CD8-positive, alpha-beta T cell (primary cell): ENCODE measurements at places on chromosomes 5 and 9.

- DNase-seq: no peak
Observed at GRCh38 chr5:107555425-107556090, 115.2 kb downstream of the EFNA5 start.

GRCh38 chr5:96880444-96881164, 4.3 kb downstream of the ERAP2 start:
- DNase-seq: no peak

DNA sequence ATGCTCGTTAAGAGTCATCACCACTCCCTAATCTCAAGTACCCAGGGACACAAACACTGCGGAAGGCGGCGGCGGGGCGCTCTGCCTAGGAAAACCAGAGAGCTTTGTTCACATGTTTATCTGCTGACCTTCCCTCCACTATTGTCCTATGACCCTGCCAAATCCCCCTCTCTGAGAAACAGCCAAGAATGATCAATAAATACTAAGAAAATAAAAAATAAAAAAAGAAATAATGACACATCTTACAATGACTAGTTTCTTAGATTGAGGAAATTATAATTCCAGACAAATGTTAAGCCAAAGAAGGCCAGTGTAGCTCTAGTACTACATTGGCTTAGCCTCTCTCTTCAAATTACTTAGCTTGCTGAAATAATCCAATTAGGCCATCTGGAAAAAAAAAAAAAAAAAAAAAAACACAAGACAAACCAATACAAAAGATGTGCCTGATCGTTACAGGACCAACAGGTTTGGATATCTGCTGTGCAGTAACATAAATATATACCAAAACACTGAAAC, 58.0 kb downstream of the ANXA2R start:
- no peak for DNase-seq

DNA sequence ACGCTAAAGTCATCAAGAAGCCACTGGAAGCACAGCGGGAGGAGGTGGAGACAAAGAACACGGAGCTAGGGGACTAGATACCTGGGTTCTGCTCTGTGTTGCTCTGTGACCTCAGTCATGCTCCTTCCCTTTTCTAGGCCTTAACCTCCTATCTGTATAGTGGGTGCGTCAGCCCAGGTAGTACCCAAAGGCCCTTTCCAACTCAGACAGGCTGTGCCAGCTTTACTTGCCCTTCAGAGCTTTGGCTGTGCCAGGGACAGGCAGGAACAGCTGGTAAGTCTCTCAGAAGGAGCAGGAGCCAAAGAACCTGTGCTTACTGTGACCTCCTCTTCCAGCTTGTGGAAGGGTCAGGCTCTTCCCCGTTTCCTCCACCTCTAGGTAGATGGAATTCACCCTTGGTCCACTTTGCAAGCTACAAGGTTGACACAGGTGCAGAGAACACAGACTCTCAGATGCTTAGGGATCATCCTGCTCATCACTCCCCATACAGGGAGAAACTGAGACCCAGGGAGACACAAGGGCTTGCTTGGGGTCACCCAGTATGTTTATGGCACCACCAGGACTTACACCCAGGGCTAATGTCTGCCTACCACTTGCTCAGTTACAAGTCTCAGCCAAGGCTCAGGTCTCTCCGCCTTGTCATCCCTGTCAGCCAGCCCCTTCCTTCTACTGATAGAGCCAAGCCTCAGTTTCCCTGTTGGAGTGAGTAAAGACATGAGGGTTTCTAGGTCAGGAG, 1.7 kb downstream of the CCDC69 start:
- DNase-seq: no peak

DNA sequence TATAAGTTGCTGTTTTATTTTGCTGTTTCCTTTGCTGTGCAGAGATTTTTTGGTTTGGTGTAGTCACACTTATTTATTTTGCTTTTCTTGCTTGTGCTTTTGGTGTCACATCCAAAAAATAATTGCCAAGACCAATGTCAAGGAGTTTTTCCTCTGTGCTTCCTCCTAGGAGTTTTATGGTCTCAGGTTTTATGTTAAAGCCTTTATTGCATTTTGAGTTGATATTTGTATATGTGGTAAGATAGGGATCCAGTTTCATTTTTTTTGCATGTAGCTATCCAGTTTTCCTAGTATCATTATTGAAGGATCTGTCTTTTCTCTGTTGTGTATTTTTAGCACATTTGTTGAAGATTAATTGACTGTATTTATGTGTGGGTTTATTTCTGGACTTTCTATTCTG, 210.6 kb downstream of the ARHGEF28 start:
- DNase-seq: no peak

- no peak for DNase-seq
Observed at GRCh38 chr5:107985144-107985543, 314.4 kb upstream of the EFNA5 start.

DNA sequence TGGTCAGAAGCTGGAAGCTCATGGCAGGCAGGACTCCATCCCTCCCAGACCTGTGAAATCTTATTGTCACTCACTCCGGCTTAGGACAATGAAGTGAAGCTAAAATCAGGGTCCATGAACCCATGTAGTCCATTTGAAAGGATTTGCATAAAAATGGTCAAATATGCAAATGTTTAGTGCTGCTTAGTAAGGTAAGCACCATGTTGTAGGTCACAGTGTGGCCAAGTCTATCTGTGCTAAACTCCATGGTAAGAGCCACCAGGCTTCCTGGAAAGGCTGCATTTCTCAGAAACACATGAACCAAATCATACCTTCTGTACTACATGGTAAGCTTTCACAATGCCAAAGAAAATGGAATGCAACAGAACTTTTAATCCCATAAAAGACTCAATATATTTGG, 5.7 kb downstream of the ALG2 start:
- DNase-seq: no peak

- DNase-seq: no peak
Observed at GRCh38 chr5:113085880-113086409, 109.3 kb downstream of the DCP2 start.

DNA sequence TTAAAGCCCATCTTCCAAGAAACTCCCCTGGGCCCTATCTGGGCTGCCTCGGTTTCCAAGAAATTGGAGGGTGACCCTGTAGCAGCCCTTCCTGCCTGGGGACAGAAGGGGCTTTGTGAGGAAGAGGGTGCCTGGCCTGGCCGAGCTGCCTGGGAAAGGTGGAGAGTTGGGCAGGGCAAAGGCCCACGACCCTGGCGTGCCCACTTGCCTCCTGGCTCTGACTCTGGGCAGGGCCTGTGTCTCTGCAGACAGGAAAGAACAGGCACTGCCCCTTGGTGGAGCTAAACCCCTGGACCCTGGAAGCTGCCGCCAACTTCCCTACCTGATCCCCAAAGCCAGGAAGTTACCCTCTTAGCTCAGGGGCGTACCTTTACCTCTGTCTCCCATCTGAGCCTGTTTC, 149.3 kb downstream of the RGS3 start:
- DNase-seq: no peak

- DNase-seq: no peak
Observed at GRCh38 chr9:110835404-110835803, 166.8 kb downstream of the MUSK start.

GRCh38 chr9:95511952-95512708, 4.6 kb downstream of the PTCH1 start:
- no peak for DNase-seq

DNA sequence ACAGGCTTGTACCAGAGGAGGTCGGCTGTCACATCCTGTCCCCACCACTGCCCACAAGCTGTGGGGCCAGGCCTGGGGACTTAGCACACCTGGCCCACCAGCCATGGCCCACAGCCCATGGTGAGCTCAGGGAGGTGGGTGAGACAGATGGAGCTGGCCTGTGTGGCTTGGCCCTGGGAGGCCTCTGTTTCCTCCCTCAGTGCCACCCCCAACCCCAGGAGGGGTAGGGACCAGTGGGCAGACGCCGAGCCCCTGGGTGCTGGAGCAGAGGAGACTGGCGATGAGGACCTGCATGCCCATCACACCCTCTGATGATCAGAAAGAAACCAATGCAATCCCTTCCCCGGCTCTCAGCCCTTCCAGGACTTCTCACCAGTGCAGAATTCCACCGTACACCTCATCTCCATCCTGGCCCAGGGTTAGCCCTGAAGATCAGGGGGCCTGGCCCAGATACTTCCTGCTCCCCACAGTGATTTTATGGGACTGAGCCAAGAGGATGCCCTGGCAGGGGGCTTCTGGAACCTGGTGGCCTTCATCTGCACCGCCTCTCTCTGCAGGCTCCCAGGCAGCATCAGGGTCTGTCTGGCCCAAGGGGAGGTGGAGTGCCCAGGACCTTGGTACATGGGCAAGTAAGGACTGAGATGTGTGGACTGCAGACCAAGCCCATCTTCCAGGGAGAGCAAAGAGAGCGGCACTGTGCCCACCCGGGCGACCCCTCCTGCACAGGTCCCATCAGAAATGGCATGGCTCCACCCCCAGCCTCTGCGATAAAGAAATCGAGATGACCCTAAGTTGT, 16.9 kb upstream of the NKD2 start:
- no peak for DNase-seq

- no peak for DNase-seq
Observed at GRCh38 chr5:39130716-39131115, 56.5 kb upstream of the RICTOR start.

GRCh38 chr5:108375768-108376167, 6.1 kb downstream of the FBXL17 start:
- no peak for DNase-seq

DNA sequence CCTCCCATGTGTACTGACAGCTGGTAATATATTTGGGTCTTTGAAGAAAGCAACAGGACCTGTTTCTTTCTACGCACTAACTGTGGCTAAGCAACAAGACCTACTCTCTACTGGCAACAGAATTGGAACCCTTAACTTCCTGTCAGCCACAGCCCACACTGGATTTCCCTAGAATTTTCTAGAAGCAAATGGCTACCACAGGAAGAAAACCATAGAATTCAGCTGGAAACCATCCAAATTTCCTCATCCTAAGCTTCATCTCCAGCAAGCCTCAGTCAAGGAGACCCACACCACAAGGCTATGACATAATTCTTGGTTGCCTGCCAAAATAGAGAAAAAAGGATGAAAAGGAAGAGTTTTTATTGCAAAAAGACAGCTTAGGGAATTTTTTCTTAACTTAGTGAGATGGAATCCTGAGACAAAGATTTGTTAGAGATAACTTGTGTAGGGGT, 171.8 kb upstream of the TNC start:
- no peak for DNase-seq

- DNase-seq: no peak
Observed at GRCh38 chr5:39843767-39844166, 419.0 kb upstream of the DAB2 start.

DNA sequence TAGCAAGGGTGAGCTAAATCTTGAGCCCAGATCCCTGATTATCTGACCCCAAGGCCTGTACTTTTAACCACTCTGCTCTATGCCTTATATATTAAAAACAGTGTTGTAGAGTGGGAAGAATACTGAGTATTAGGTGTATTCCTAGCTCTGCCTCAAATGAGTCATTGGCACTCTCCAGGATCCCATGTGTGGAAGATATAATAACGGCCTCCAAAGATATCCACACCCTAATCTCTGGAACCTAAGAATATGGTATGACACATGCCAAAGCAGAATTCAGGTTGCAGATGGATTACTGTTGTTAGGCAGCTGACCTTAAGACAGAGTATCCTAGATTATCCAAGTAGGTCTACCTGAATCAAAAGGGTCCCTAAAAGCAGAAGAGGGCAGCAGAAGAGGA, 110.8 kb downstream of the ADRB2 start:
- no peak for DNase-seq

GRCh38 chr9:101652601-101653175, 57.9 kb upstream of the PPP3R2 start:
- no peak for DNase-seq

DNA sequence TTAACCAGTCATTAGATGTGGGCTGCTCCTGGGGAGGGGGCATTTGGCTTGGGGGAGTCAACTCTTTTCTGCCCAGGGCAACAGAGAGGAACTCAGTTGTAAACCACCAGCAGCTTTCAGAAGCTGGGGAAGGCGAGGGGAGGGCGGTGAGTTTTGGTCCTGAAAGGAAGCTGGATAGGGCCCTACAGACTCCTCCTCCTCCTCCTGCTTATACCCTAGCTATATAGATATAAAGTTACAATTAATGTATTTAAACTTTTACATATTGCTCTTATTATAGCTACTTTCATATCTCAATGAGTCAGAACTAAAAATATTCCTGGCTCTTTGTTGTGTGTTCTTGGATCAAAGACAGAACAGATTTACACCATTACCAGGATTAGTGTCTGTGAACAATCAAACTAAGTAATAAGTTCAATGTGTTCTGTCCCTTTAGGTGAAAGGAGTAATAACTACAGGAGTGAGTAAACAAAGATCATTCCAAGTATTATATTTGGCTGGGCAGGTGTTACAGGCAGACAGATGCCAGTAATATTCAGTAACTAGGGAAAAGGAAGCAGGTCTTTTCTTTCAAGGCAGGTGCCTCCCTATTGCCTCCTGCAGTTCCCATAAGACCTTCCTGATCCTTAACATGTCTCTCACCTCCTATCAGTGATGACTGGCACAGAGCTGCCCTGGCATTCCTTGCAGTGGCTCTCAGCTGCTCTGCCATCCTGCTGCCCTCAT, 20.5 kb upstream of the VPS13A start:
- no peak for DNase-seq

GRCh38 chr5:132473019-132473531, 17.5 kb downstream of the IRF1 start:
- peak; percentile 83 for DNase-seq

- no peak for DNase-seq
Observed at GRCh38 chr5:175383350-175383749, 60.6 kb downstream of the DRD1 start.

DNA sequence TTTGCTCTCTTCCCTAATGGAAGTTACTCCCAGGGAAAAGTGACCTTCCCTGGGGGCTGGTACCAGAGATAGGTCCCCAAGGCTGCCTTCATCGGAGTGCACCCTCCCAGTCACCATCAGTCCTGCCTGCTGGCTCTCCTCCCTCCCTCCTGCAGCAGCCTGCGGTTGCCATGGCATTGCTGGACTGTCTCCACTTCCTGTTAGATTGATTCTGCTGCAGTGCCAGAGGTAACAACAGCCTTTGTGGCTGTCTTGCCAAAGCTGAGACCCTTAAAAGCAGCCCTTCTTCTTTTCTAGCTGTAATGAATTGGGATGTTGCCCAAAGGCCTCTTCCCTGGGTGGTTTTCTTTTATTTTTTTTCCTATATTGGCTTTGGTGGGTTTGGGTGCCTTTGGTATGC, 78.1 kb upstream of the PRLR start:
- no peak for DNase-seq

DNA sequence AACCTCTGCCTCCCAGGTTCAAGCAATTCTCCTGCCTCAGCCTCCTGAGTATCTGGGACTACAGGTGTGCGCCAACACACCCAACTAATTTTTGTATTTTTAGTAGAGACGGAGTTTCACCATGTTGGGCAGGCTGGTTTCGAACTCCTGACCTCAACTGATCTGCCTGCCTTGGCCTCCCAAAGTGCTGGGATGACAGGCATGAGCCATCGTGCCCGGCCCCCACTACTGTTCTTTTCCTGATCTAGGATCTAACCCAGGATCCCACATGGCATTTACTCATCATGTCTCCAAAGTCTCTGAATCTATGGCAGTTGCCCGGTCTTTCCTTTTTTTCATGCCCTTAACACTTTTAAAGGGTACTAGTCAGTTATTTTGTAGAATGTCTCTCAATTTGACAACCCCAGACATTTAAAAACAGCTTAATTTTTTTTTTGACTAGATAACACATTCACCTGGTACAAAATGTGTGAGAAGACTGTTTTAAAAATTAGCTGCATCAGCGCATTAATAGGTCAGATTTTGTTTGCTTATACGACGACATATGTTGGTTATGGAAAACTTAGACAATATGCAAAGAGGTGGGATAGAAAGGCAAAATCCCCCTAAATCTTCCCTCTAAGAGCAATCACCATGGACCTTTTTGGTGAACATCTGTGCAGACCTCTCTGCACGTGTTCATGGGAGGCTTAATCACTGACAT, 46.5 kb downstream of the STOM start:
- no peak for DNase-seq

- DNase-seq: no peak
Observed at GRCh38 chr5:10427201-10427600, 14.5 kb upstream of the ROPN1L start.
